ENCODE measurements at places on chromosomes 4 and X.

DNA sequence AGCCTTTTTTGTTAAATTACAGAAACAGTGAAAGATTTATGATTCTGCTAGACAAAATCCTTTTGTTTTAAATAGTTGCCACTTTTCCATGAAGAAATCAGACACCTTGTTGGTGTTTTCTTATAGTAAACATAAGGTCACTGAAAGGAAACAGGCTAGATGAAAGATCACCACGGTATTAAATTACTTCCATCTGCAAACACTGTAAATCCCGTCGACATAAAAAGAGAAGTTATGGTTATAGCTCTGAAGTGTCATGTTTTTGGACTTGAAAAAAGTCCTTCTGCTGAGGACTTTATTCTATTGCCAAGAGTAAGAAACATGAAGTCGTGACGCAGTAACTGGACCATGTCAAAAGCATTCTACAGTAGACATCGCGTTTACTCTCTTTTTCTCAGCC lies 567.6 kb upstream of the SLIT2 start:
- DNase-seq, result no peak

GRCh38 chr4:10237131-10237530 lies 120.5 kb upstream of the WDR1 start:
- no peak for DNase-seq

GRCh38 chr4:47372561-47372960 lies 90.9 kb downstream of the COMMD8 start:
- no peak for DNase-seq

DNA sequence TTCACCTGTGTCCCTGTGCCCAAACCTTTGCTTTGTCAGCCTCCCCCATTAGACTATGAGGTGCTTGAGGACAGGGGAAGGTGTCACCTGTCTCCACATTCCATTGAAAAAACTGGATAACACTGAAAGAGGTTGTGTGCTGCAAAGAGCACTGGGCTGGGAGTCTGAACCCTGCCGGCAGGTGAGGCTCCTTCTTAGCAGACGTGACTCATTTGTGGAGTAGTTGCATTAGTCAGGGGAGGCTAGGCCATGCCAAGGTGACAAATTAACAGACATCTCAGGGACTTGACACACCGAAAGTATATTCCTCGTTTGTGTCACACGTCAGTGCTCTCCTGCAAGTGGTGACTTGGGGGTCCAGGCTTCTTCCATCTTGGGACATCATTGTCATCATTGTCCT lies 95.9 kb upstream of the STX18 start:
- no peak for DNase-seq

- no peak for DNase-seq
Observed at GRCh38 chrX:106284431-106285025, 116.4 kb downstream of the PWWP3B start.

DNA sequence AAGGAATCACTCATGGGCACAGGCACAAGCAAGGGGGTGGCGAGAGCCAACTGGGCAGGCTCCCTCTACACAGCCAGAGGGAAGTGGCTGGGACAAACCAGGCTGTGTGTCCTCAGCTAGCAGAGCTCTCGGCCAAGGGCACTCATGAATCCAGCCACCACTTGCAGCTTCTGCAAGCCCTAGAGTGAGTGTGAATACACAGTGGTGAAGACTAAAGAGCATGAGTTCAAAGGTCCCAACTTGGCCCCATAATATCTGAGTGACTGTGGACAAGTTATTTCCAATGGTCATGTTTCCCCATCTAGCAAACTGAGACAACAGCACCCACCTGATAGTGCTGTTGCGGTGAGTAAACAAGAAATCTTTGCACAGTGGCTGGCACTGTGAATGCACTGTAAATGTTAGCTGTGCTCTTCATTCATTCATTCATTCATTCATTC lies 51.7 kb downstream of the ADGRG2 start:
- DNase-seq, result no peak

DNA sequence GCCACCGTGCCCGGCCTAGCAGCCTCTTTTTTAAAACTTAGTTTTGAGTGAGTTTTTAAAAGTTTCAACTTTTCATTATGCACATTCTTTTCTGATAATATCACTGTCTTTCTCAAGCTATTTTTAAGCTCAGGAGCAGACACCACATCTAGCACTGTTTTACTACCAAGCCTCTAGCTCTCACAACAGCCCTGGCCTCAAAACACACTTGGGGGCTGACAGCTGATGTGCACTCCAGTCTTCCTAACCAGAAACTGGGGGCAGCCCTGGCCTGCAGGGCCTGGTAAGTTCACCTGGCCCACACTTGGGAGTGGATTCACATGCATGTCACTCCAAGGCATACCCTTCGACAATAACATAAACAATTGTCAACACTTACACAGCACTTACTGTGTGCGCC lies 34.0 kb downstream of the CENPU start:
- no peak for DNase-seq

- DNase-seq, result no peak
Observed at GRCh38 chr4:96102541-96103026, 262.7 kb downstream of the PDHA2 start.

GRCh38 chrX:82384401-82384800 lies 1123.7 kb upstream of the POU3F4 start:
- no peak for DNase-seq

- DNase-seq, result no peak
Observed at GRCh38 chr4:14100349-14100748, 472.8 kb upstream of the BOD1L1 start.

GRCh38 chr4:5497489-5497888 lies 210.9 kb downstream of the EVC2 start:
- no peak for DNase-seq

- no peak for DNase-seq
Observed at GRCh38 chrX:149699761-149700160, 12.1 kb upstream of the MAGEA11 start.
